Fibroblast of skin of scalp (primary cell): ENCODE measurements at places on chromosomes 1 and 21.
A peak's percentile ranks its signal among the peaks of the same experiment; 100 is the strongest.

GRCh38 chr1:53516181-53516580 is 57.0 kb downstream of the DMRTB1 start:
- no peak for DNase-seq

GRCh38 chr1:169796274-169796810 is 1.6 kb upstream of the METTL18 start:
- DNase-seq = no peak

GRCh38 chr1:19495799-19496526 is 10.6 kb upstream of the CAPZB start:
- DNase-seq = peak; percentile 50

- DNase-seq = peak; percentile 37
These were observed at the start of gene ARHGEF16 for GRCh38 chr1:3453891-3454810. TSS of gene ARHGEF16 (plus strand) at chr1:3454665. CDS start at chr1:3463085, 8,420 bp downstream.

GRCh38 chr1:22268327-22268726 is 125.4 kb upstream of the WNT4 start:
- DNase-seq = no peak

GRCh38 chr1:37012226-37012625 is 22.1 kb downstream of the GRIK3 start:
- no peak for DNase-seq
